ENCODE measurements at places on chromosomes 7 and 10. TPM values are rescaled to one million over a fixed set of nuclear protein-coding genes. Genes with fewer than 3 reads are reported as not detected.
A peak's percentile ranks its signal among the peaks of the same experiment; 100 is the strongest.

GRCh38 chr7:91169830-91170191 is 94.4 kb upstream of the FZD1 start:
- peak; percentile 43 for DNase-seq

- DNase-seq: peak; percentile 77
These were observed 430.8 kb downstream of the PLXNA4 start for GRCh38 chr7:132145466-132145865.

DNA sequence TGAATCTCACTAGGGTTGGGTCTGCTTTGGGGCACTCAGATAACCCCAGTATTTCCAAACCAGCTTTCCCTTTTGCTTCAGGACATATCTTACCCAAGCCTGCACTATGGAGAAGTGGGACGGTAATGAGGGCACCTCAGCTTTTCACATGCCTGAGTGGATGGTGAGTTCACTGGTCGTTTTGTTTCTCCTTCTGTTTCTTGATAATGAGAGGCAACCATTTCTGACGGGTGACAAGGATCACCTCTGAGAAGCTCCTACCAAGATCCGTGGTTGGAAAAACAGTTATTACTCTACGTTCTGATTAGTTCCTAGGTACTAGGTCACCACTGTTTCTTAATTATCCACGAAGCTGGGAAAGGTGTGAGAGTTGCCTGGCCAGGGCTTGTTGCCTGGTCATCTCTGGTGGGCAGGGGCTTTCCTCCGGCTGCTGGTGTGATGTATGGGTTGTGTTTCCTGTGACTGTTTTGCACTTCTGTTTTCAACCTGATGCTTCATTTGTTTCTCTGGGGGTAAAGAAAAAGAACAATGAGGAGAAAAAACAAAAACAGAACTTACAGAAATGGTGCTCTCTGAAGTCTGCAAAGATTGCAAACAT is 65.7 kb upstream of the STRIP2 start:
- DNase-seq: no peak

- no peak for DNase-seq
These were observed 51.1 kb upstream of the NANOS1 start for GRCh38 chr10:118978316-118978997.

The HABP2 gene
- total RNA-seq: 0.50 TPM

The LIPK gene
- total RNA-seq: not detected

DNA sequence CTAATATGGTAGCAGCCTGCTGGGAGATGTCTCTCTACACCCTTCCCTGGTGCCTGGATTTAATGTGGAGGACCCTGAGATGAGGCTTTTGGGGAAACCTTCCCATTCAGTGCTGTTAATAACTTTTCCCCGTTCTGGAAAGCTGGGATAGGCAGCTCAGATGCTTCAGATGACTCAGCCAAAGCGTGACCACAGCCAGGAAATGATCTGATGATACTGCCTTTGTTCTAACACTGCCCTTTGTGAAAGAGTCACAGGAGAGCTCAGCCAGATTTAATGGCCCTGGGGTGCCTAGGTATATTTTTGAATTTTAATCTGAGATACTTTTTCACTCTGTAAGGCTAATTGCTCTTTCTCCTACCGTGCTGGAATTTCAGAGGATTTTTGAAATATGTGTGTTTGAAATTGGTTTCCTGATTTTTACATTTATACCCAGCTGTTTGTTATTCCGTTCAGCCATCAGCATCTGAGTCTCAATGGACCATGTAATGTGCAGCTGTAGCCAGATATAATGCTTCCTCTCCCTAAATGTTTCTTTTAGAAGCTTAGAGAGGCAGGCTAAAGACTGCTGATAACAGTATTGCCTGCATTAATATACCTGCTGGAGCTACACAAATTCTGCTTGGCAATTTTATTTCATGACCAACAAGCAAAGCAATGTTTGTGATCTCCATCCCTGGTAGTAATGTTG is 17.8 kb downstream of the CELF2 start:
- DNase-seq: no peak

The CRYGN gene
- total RNA-seq: 1.4 TPM

DNA sequence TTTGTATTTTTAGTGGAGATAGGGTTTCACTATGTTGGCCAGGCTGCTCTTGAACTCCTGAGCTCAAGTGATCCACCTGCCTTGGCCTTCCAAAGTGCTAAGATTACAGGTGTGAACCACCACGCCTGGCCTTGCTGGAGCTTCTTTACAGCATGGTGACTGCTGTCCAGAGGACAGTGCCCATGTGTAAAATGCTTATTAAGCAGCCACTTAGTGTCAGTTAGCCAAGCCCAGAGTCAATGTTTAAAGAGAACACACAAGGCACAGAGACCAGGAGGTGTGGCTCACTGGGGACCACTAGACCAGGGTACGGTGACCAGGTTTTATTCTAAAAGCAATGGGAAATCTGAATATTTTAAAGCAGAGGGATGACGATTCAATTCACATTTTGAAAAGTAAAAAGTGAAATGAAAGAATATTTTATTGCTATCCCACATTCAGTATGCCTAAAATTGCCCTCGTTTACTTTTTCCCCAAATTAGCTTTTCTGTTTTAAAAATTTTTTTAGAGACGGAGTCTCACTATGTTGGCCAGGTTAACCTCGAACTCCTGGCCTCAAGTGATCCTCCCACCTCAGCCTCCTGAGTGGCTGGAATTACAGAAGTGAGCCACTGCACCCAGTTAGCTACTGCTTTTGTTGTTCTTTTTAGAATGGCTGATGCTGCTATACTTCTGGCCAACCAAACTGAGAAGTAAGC is 172.8 kb downstream of the NRP1 start:
- DNase-seq: no peak

The PPP1R9A gene
- 69.9 TPM for total RNA-seq

DNA sequence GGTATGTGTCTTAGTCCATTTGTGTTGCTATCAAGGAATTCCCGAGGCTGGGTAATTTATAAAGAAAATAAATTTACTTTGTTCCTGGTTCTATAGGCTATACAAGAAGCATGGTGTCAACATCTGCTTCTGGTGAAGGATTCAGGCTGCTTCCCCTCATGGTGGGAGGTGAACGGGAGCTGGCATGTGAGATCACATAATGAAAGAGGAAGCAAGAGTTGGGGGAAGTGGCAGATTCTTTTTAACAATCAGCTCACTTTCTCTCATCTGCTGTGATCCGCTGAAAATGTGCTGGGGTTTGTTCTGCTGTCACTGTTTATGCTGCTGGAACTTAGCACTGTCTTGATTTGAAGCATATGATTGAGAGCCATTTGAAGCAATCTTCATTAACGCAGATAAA is 730.0 kb upstream of the SORCS1 start:
- no peak for DNase-seq

The TMEM229A gene
- 2.1 TPM for total RNA-seq

DNA sequence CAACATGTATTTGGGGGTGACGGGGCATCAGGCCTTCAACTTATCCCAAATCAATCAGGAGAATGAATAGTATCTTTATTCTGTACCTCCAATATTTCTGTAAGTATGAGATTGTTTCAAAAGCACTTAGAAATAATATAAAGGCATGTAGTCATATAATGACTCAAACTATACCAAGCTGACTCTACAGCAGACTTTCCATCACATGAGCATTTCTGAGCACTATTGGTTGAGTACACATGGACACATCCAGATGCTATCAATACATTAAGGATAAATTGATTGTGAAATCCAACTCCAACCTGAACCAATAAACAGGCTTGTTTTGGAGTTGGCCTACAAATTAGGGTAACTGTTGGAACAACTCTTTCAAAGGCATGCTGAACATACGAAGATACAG is 229.4 kb downstream of the SFMBT2 start:
- no peak for DNase-seq

DNA sequence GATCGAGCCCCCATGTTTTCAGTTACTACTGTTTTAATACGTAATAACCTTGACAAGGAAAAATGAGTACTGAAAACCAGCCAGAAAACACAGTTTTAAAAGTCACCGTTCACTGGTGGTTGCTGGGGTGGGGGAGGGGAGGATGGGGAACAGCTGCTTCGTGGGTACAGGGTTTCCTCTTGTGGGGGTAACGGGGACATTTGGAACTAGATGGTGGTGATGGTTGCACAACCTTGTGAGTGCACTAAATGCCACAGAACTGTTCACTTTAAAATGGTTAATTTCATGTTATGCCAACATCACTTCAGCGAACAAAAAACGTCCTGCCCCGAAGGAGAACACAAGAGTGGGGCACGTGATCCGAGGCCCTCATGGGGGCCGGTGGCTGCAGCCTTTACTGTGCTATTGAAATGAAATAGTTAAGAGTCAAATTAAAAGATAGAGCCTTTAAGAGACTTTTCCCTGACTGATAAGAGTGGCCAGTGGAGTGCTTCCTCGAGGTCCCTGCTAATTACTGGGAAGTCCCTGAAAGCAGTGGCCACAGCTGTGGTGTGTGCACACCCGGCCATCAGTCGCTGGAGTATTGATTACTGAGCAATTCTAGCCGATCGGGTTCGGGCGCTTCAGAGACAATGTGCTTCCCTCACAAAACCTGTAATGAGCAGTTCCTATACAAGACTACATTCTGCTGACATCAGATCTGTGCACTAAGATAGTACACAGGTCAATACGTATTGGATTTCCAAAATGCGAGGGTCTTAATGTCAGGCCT is 80.3 kb downstream of the EBF3 start:
- no peak for DNase-seq

The ABCB1 gene
- 18.5 TPM for total RNA-seq

The HOXA4 gene
- total RNA-seq: 1.4 TPM

The NPTX2 gene
- 26.3 TPM for total RNA-seq

The OPN4 gene
- not detected for total RNA-seq

DNA sequence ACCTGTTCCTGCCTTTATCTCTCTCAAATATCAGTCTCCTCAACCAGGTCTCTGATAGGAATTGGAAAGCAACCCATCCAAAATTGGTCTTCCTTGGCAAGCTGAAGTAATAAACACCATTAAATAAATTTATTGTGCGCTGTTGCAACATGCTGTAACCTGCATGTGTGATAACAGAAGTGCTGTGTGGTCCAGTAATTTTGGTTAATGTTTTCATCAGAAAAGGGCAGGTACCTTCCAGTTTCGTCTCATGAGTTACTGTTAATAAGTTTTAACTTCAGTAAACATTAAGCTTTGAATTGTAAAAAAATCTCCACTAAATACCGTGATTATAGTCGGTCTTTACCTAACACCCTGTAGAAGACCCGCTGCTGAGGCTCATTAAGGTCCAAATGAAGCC is 624.7 kb downstream of the TNS3 start:
- no peak for DNase-seq

The LIPM gene
- total RNA-seq: not detected

DNA sequence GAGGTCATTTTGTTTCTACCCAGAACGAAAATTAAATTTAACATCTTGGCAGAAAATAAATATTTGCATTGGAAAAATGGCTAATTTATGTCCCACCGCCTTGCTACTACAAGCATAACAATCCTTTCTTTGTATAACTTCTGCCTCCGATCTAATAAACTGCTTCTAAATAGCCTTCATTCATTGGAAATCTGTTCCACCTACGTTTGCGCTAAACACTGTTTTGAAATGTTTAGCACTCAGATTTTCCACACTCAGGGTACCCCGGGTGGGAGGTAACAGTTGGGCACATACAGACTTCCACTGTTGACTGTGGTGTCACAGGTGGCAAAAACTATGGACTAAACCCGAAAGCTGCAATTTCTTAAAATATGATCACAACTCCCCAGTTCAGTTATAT is 96.4 kb downstream of the FGFR2 start:
- DNase-seq: no peak

DNA sequence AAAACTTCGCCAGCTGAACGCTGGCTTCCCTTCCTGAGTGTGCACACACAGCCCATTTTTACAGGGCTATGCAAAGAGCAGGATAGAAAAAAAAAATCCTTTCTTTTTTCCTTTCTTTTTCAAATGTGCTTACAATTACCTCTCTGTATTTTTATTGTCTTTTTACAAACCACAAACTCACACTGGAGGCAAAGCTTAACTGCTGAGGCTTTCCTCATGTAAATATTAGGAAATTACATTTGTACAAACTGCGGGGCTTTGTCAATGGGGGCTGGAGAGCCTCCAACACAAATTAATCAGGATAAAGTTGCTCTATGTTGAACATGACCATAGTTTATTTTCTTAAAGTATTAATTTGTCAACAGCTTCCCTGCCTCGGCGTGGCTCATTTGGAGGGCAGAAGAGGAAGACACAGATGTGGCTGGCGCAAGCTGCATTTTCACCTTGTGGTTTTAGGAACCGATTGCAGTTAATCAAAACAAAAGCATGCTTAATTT is 411.7 kb upstream of the MKI67 start:
- DNase-seq: no peak

The PTPN20 gene
- 20.0 TPM for total RNA-seq

DNA sequence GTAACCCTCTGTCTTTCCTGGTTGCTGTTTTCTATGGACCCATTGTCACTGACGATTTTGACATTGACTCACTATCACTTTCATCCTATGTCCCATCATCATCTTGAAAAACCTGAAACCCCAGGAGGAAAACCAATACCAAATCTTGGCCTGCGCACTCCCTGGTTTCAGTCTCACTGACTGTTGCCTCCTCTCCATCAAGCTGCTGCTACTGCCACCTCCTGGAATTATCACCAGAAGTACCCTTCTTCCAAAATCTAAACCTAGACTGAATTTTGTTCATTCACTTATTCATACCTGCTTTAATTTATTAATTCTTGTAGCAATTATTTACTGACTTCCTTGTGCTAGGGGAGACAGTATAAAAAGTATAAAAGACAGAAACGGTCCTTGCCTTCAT is 44.5 kb upstream of the ACBD5 start:
- DNase-seq: peak; percentile 1

The PIK3CG gene
- 6.4 TPM for total RNA-seq

GRCh38 chr7:151427705-151428377 is 12.1 kb downstream of the CRYGN start:
- no peak for DNase-seq

DNA sequence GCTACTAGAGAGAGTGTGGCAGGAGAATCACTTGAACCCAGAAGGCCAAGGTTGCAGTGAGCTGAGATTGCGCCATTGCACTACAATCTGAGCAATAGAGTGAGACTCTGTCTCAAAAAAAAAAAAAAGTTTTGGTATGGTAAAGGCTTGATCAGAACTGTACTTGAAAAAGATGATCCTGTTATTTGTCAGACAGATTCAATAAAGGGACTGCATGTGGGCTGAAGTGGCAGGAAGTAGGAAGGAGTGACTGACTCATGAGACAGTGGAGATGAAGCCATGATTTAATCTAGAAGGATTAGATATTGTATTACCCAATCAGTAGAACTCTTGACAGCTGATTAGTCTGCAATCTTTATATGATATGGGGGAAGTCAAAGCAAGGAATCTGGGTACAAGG is 2.7 kb upstream of the TMEM254 start:
- DNase-seq: no peak

The FAM24B gene
- 4.9 TPM for total RNA-seq

GRCh38 chr7:130365511-130366441 is 14.5 kb upstream of the CPA1 start:
- DNase-seq: peak; percentile 98
